ENCODE measurements at places on chromosomes 2 and 18.
A peak's percentile ranks its signal among the peaks of the same experiment; 100 is the strongest.

DNA sequence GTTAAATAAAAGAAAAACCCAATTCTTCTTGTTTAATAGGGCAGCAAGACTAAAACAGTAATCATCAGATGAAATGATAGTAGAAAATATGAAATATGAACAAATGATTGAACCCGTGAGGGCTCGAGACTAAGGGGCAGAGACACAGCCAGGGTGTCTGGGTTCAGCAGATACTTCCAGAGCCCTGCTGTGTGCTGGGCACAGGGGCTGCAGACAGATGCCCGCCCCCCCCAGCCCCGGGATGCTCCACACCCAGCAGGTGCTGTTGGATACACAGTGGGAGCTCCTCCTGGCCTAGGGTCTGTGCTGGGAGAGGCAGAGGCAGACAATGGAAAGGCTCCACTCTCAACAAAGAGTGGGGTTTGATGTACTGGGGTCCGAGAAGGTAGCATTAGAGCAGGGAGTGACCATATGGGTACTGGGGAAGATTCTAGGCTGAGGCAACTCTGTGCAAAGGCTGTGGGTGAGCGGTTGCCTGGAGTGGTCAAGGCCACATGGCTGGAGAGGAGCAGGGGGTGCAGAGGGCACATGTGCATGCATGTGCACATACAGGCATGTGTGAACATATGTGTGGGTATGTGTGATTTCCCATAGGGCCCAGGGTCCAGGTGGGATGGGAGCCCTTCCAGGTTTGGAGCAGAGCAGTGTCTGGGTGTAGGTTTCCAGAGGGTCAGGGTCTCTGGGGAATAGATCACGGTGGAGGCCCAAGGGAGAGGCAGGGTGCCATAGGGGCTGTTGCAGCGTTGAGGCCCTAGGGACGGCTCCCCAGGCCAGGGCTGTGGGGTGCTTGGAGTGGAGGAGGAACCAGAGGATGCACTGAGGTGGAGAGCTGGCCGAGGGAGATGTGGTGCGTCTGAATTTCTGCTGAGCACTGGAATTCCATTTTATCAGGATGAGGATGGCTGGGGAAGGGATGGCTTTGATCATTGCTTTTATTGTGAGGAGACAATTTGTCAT lies 36.7 kb downstream of the LDLRAD4 start:
- DNase-seq: no peak

GRCh38 chr18:1994471-1994870 lies 576.8 kb downstream of the METTL4 start:
- DNase-seq: no peak

- DNase-seq: no peak
Measured at GRCh38 chr2:86596118-86596517, 27.5 kb downstream of the RNF103 start.

GRCh38 chr2:111117598-111118480 lies 2.9 kb upstream of the BCL2L11 start:
- DNase-seq: peak; percentile 46

DNA sequence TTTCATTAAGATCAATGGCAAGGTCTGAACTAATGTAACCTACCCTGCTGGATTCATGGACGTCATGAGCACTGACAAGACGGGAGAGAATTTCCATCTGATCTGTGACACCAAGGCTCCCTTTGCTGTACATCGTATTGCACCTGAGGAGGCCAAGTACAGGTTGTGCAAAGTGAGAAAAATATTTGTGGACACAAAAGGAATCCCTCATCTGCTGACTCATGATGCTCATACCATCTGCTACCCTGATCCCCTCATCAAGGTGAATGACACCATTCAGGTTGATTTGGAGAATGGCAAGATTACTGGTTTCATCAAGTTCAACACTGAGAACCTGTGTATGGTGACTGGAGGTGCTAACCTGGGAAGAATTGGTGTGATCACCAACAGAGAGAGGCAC lies 82.3 kb upstream of the NDUFV2 start:
- no peak for DNase-seq

- DNase-seq: no peak
Measured at GRCh38 chr2:74816540-74817303, 17.2 kb upstream of the HK2 start.

- no peak for DNase-seq
Measured at GRCh38 chr2:39429746-39430145, 7.3 kb downstream of the MAP4K3 start.

- DNase-seq: peak; percentile 10
Measured at GRCh38 chr18:21484851-21485636, 115.5 kb downstream of the ESCO1 start.

DNA sequence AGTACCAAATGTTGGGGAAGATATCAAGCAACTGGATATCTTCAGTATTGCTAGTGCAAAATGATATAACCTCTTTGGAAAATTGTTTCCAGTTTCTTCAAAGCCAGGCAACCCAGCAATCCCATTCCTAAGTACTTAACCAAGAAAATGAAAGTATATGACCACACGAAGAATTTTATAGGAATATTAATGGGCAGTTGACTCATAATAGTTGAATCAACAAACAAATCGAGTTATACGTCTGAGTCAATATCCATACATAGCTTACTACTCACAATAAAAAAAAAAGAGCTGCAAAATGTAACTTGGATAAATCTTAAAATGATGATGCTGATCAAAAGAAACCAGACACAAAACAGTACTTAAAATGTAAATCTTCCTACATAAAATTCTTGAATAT lies 810.4 kb downstream of the METTL4 start:
- peak; percentile 1 for DNase-seq

DNA sequence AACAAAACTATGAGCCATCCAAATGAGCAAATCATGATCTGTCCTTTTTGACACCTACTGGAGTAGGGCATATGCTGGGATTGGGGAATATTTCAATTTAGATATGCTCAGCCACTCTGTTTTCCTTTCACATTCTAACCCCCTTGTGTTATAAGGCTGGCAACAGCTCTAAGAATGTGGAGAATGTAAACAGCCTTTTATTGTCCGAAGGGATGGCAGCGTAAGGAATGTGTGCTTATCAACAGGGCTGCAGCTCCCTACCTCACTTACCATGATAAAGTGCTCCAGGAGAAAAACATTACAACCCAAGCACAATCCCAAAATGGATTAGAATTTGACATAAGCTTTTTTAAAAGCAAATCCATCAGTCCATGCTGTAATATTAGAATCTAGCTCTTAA lies 2.2 kb downstream of the NXPH2 start:
- DNase-seq: no peak
